ENCODE measurements at places on chromosomes 12 and 14.

GRCh38 chr12:6766651-6767349 is 637 bp downstream of the PTMS start:
- DNase-seq = no peak

- DNase-seq = no peak
Measured at GRCh38 chr14:40188006-40188405, 755.8 kb upstream of the FBXO33 start.

- DNase-seq = no peak
Measured at GRCh38 chr12:4177262-4177661, 96.3 kb upstream of the CCND2 start.

- DNase-seq = no peak
Measured at GRCh38 chr12:50952510-50952909, at the start of gene HIGD1C. HIGD1C (plus strand) TSS chr12:50952544; CDS start chr12:50953999, 1,455 bp downstream.

- DNase-seq = no peak
Measured at GRCh38 chr14:88463318-88463717, 77.9 kb downstream of the SPATA7 start.
